M059J (cell line): ENCODE measurements at places on chromosomes 16 and 17.

GRCh38 chr16:22274916-22275315, 22.3 kb upstream of the POLR3E start:
- no peak for DNase-seq

DNA sequence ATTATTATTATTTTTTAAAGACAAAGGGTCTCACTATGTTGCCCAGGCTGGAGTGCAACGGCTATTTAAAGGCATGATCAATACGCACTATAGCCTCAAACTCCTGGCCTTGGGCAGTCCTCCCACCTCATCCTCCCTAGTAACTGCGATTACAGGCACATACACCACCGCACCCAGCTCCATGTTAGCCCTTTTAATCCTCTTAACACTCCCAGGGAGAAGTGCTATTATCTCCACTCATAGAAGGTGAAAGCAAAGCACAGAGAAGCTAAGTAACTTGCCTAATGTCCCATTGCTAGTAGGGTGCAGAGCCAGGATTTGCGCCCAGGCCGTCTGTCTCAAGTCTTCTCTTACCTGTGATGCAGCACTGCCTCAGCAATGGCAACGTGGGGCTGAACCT, 5.0 kb downstream of the HAS3 start:
- no peak for DNase-seq

DNA sequence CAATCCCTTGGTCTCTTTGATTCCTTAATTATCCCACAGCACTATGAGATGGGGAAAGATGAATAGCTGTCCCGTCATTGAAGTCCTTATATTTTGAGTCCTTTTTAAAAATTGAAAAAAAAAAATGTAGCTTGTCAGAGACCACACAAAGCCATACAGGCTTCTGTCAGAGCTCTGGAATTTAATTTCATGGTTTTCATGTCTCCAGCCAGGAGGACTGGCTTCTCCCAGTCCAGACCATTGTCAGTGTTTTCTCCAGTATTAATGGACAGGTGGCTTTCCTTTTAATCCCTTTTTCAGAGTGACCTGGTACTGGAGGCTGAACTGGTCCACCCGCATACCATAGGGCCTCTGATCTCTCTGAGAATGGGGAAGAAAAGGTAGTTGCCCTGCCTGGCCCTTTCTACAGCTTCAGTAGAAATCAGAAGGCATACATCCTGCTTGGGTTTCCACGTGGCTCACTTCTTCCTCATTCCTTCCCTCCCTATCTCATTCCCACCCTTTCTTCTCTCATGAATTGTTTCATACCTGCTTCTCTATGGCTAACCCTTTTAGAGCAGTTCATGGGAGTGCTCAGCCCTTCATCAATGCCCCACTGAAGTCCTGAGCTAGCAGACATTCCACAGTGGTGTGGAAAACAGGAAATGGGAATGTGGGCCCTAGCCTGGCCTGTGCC, 29.1 kb downstream of the TRIM16 start:
- DNase-seq: peak; percentile 8

DNA sequence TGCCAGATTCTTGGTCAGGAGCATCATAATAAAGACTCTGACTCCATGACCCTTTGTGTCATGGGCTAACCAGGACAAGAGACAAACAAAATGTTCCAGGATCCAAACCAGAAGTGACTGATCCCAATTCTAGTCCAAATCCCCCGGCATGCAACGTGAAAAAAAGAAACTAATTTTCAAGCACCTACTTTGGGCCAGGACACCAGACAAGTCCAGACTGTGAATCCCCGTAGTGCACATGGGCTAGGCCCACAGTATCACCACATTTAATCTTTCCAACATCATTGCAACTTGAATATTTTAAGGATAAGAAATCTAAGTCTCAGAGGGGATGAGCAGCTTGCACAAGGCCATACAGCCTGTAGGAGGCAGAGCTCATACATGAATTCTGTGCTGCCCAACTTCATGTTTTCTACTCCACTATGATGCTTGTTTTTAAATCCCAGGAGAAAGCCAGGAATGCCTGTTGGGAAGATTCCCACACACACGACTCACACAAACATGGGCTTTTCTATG, 365.7 kb downstream of the NPIPA8 start:
- no peak for DNase-seq

GRCh38 chr16:65510241-65510640, 388.4 kb upstream of the CDH11 start:
- DNase-seq: no peak

GRCh38 chr16:21639493-21639892, 12.9 kb downstream of the IGSF6 start:
- DNase-seq: no peak

DNA sequence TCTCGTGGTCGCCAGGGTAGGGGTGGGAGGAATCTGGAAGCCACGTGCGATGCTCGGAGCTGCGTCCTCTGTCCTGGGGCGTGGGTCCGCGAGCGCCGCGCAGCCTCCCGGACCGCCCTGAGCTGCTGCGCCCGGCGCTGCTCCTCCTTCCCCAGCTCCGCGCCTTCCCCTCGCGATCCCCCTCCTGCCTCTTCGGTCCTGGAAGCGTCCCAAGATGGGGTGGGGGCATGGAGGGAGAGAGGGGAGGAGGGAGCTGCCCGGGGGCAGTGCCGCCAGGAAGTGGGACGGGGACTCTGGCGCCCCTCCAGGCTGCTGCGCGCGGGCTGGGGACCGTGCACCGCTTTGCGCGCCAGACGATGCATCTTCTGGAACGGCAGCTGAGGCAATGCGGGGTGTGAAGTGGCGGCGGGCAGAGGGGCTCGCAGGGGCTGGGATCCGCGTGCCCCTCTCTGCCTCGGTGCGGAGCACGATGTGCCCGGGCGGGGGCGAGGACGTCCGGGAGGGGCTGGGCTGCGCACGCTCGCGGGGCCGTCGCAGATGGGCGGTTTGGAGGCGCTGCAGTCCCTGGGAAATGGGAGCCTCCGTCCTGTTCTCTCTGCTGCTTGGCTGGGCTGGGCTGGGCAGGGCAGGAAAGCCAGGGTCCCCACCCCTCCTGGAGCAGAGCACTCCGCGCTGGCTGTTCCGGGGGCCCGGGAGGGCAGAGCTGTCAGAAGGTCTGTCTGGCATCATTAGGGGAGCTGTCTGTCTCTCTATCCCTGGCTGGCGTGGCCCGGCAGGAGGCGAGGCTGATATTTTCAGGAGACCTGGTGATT, 388.0 kb downstream of the SEC14L1 start:
- DNase-seq: no peak
